DND-41 (cell line): ENCODE measurements at places on chromosomes 13 and 19.
A peak's percentile ranks its signal among the peaks of the same experiment; 100 is the strongest.

GRCh38 chr13:77508959-77509620 lies 26.4 kb upstream of the SCEL start:
- DNase-seq, result no peak

DNA sequence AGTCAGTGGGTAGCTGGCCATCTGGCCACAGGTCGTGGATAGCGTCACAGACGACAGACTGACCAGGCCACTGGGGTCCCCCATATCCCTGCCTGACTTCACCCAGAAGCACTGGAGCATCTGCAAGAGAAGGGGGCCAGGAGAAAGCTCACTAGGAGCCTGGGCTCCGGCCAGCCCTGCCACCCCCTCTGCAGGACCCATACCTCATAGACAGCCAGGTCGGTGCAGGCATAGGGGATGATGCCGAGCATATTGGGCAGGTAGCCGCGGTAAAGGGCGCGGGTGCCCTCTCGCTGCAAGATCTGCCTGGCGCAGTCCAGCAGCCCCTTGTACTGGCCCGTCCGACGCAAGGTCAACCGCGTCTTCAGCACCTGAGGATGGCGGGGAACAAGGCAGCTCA lies 2.5 kb upstream of the KHSRP start:
- DNase-seq, result no peak

- DNase-seq, result no peak
Measured at GRCh38 chr13:39682310-39682709, 26.8 kb downstream of the COG6 start.

- no peak for DNase-seq
Measured at GRCh38 chr13:89571676-89572075, 1775.8 kb upstream of the MIR17HG start.

DNA sequence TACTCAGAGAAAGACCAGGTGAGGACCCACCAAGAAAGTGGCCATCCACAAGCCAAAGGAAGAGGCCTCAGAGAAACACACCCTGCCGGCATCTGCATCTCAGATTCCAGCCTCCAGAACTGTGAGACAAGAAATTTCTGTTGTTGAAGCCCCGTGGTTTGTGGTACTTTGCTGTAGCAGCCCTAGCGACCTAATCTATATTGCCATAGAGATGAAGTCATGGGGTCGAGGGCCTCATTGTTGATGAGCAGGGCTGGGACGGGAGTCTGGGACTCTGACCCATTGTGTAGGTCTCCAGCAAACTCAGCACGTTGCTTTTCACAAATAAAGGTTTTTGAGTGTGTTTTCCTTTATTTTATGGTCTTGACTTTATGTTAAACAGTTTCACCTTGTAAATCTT lies 174.9 kb downstream of the TNFSF13B start:
- no peak for DNase-seq

DNA sequence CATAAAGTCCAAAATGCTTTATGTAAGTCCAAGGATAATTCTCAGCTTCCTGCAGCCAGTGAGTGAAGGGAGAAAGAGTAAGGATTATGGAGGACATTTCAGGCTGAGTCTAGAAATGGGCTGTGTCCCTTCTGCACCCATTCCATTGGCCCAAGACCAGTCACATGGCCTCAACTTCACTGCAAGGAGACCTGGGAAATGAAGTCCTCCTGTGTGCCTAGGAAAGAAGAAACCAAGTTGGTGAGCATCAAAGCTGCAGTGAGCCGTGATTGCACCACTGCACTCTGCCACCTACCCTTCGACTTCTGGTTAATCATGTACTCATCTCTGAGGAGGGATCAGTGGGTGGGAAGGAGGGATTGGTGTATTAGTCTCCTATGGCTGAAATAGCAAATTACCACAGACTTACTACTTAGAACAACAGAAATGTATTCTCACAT lies 3.6 kb upstream of the CD37 start:
- peak; percentile 54 for DNase-seq

DNA sequence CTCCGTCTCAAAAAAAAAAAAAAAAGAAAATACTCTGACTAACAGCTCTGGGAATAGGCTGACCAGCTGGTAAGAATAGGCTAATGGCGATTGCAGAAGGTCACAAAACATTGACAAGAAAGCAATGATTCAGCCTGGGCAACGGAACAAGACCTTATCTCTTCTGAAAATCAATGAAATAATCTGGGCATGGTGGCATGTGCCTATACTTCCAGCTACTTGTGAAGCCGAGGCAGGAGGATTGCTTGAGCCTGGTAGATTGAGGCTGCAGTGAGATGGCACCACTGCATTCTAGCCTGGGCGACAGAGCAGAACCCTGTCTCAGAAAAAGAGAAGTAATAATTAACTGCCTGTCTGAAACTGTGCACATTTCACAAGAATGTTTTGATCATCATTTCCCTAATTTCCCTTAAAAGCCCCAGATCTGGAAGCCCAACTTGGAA lies 18.8 kb upstream of the MTRF1 start:
- DNase-seq, result no peak

DNA sequence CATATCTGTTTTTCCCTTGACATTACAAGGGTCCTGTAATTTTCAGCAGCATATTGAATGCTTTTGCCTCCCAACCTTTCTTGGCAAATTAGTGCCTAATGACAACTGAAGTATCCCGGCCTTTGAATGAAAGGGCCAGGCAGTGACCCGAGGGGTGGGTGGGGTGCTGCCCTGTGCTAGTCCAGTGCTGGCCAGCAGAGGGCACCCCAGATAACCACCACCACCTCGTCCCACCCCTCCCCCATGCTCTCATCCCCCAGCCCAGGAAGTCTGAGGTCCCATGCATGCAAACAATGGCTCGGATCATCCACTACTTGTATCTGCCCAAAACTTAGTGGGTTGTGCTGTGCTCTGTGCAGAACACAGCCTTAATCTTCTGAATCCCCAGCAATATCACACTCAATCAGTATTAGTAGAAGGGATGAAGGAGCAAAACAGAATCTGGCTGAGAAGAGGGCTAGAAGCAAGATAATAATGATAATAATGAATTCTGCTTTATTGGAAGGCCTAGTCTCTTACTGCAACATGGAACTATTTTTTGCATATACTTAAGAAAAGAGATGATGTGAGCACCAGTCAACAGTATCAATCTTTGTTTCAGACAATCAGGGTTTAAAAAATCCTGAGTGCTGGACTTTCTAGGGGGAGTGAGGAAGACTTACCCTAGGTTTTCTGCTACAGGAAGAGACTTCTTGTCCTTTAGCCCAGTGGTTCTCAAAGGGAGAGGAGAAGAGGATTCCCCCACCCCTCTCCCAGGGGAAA lies 3.8 kb downstream of the ATP12A start:
- DNase-seq, result peak; percentile 69

DNA sequence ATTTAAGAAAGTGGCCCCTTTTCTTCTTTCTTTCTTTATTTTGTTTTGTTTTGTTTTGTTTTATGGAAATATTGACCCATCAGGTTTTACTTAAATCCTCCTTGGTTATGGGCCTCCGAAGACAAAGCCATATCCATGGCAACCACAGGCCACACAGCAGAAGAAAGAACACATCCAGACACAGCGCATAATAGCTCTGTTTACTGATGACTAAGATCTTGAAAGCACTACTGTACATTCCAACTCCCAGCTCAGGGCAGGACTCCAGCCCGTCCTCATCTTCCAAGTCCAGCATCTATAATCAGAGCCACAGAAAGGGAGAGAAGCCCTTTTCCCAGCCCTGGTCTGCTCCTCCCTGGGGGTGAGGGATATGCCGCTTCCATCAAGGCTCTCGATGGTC lies 84.3 kb downstream of the NUFIP1 start:
- DNase-seq, result no peak

- no peak for DNase-seq
Measured at GRCh38 chr19:3646336-3647092, 19.9 kb upstream of the CACTIN start.

DNA sequence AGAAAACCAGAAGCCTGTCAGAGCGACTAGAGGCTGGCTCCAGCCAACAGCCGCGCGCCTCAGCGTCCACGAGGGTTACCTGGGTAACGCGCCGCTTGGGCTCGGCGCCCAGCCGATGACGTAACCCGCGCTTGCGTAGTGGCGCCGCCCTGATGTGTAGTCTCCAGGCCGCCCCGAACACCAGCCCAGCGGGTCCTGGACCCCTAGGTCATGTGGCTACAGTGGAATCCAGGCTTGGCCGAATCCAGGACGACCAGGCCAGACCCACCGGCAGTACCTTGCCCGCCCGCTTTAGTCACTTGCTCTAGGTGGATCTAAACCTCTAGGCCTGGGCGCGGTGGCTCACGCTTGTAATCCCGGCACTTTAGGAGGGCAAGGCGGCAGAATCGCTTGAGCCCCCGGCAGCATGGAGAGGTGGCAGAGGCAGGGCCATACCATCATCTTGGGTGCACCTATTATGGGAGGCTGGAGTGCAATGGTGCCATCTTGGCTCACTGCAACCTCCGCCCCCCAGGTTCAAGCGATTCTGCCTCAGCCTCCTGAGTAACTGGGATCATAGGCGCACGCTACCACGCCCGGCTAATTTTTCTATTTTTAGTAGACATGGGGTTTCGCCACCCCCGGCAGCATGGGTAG lies 7.2 kb upstream of the ZNF606 start:
- peak; percentile 88 for DNase-seq

GRCh38 chr19:7934766-7935165 lies 8.7 kb downstream of the TIMM44 start:
- DNase-seq, result no peak

DNA sequence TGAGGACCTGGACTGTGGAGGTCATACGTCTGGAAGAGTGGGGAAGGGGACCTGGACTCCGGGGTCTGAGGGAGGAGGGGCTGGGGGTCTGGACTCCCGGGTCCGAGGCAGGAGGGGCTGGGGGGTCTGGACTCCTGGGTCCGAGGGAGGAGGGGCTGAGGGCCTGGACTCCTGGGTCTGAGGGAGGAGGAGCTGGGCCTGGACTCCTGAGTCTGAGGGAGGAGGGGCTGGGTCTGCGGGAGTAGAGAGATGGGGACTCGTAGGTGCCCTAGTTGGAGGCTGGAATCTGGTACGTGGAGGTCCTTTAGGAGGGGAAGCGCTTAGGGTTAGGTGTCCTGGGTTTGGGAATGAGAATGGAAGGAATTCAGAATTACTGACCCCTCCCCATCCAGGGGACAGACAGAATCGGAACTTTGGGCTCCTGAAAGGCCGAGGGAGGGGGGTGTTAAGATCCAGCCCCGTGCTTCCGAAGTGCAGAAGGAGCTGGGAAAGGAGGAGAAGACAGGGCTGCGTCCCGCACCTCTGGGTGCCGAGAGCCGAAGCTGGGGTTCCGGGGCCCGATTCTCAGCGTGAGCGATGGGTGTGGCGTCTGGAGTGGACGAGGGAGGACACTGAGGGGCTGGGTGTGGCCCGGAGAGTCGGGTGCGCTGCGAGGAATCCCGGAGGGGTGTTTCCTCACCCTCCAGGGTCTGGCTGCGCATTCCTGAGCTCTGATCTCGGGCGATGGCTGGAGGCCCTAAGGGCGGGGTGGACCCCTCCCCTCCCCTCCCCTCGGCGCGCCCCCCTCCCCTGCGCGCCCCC lies 608 bp downstream of the MYADM start:
- no peak for DNase-seq

- DNase-seq, result no peak
Measured at GRCh38 chr19:19250196-19250801, 22.8 kb downstream of the TM6SF2 start.

DNA sequence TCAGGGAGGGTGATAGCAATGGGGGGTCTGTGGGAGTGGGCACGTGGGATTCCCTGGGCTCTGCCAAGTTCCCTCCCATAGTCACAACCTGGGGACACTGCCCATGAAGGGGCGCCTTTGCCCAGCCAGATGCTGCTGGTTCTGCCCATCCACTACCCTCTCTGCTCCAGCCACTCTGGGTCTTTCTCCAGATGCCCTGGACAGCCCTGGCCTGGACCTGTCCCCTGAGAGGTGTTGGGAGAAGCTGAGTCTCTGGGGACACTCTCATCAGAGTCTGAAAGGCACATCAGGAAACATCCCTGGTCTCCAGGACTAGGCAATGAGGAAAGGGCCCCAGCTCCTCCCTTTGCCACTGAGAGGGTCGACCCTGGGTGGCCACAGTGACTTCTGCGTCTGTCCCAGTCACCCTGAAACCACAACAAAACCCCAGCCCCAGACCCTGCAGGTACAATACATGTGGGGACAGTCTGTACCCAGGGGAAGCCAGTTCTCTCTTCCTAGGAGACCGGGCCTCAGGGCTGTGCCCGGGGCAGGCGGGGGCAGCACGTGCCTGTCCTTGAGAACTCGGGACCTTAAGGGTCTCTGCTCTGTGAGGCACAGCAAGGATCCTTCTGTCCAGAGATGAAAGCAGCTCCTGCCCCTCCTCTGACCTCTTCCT lies 9.3 kb upstream of the CEACAM7 start:
- no peak for DNase-seq

DNA sequence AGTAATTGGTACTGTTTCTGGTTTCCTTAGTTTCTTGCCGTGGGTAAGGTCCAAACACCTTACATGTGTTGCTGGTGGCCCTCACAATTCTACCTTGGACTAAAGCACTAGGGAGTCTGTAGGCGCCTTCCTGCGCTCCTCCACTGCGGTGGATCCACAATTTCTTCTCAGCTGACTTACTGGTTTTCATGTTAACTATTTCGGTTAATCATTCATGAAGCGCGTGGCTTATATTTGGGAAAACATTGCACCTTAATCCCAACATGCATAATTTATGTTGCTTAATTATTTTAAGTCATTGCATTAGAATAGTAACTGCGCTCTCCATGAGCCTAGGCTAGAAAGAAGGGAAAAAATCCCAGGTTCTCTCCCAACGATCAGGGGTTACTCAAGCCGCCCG lies 37.7 kb downstream of the ARHGEF7 start:
- no peak for DNase-seq

DNA sequence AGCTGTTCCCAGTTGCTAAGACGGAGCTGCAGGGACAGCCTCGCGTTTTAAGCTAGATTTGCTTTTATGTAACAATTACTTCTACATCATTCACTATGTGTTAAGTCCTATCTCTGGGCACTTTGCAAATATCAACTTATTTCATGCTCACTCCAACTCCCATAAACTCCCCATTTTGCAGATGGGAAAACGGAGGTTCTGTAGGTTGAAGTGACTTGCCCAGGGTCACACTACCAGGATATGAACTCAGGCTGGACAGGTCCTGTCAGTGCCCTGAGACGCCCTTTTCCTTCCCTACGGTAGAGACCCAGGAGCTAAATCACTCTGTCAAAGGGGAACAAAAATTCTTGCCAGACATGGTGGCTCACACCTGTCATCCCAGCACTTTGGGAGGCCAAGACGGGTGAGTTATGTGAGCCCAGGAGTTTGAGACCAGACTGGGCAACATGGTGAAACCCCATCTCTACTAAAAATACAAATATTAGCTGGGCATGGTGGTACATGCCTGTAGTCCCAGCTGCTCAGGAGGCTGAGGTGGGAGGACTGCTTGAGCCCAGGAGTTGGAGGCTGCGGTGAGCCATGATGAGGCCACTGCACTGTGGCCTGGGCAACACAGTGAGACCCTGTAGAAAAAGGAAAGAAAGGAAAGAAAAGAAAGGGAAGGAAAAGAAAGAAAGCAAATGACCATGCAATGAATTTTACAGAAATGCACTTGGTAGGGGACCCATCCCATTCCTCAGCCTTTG lies 14.5 kb upstream of the NFIC start:
- DNase-seq, result no peak

- no peak for DNase-seq
Measured at GRCh38 chr19:4521170-4521887, 3.0 kb upstream of the PLIN4 start.

GRCh38 chr13:24997367-24997967 lies 98.5 kb upstream of the PABPC3 start:
- DNase-seq, result peak; percentile 14

- DNase-seq, result no peak
Measured at GRCh38 chr13:24724714-24725113, 39.3 kb upstream of the RNF17 start.

GRCh38 chr13:26111797-26112196 lies 60.0 kb upstream of the SHISA2 start:
- no peak for DNase-seq
